Lung microvascular endothelial cell (primary cell): ENCODE measurements at places on chromosomes 4 and X. TPM values are rescaled to one million over a fixed set of nuclear protein-coding genes. Genes with fewer than 3 reads are reported as not detected.

The FAM53A gene
- 1.1 and 1.4 TPM in 2 replicates for total RNA-seq

The BTK gene
- total RNA-seq, result not detected in 2 replicates

The MFAP3L gene
- total RNA-seq, result 5.4 and 34.1 TPM in 2 replicates

The CT55 gene
- total RNA-seq, result not detected in 2 replicates

The NPY5R gene
- not detected in 2 replicates for total RNA-seq

The FREM3 gene
- 0.22 and 0.60 TPM in 2 replicates for total RNA-seq

The TEX13B gene
- not detected in 2 replicates for total RNA-seq

The EDNRA gene
- total RNA-seq, result under 0.01 and 0.22 TPM in 2 replicates

The AFF2 gene
- 0.20 and 0.22 TPM in 2 replicates for total RNA-seq

The NAA11 gene
- total RNA-seq, result not detected in 2 replicates

The DUSP21 gene
- not detected in 2 replicates for total RNA-seq

The EGFL6 gene
- total RNA-seq, result not detected in 2 replicates

The RAB33B gene
- 11.1 and 14.1 TPM in 2 replicates for total RNA-seq

The AR gene
- 1.2 and 2.2 TPM in 2 replicates for total RNA-seq

The HERC6 gene
- 1.6 and 4.4 TPM in 2 replicates for total RNA-seq

The MAGEH1 gene
- total RNA-seq, result 13.3 and 16.5 TPM in 2 replicates
